ENCODE measurements at places on chromosomes 6 and 20. TPM values are rescaled to one million over a fixed set of nuclear protein-coding genes. Genes with fewer than 3 reads are reported as not detected.

TASP1 gene
- 13.5 TPM for total RNA-seq

HLA-DRA gene
- total RNA-seq: not detected

CCM2L gene
- total RNA-seq: 6.3 TPM

DNA sequence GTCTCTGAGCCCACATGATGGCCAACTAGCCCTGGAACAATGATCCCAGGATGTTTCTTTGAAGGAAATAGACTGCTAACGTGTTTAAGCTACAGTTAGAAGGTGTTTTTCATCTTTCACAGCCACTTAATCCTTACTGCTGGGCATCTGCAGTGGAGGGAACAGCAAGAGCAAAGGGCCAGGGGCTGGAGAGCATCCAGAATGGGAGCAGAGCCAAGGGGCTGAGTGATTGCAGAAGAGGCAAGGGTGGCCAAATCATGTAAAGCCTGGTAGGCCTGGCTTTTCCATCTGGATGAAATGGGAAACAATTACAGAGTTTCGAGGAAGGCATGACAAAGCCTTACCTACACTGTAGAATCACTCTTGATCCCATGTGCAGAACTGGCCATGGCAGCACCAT lies 18.7 kb upstream of the LAMP5 start:
- H3K27me3 ChIP-seq: no peaks in the 10 kb centered on the region
- no peak for DNase-seq
- no peaks in the 10 kb centered on the region for H3K36me3 ChIP-seq
- no peaks in the 10 kb centered on the region for H3K4me1 ChIP-seq

DNA sequence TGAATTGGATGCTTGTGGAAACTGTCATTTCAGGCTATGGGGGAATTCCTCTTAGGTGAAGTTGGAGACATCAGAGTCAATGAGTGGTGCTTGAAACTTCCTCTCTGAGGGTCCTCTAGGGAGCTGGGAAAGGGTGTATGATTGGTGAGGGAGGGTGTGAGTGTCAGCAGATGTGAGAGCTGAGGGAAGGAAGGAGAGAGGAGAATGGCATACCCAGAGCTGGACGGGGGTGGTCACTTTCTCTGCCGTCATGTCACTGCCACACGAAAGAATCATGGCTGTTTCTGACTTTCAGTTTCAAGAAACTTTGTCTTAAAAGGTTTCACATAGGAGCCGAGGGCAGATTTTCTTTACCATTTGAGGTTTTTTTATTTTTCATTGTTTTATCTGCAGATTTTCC lies 50.3 kb downstream of the DEK start:
- H3K27ac ChIP-seq: no peak overlapping the region
- peaks cover 2% of the 10 kb centered on the region for H3K4me1 ChIP-seq
- DNase-seq: no peak
- H3K36me3 ChIP-seq: peaks cover 11% of the 10 kb centered on the region
- no peaks in the 10 kb centered on the region for H3K27me3 ChIP-seq

GRCh38 chr20:62141043-62141396 lies 2.2 kb downstream of the PSMA7 start:
- peak overlapping the region; percentile 9 for H3K27ac ChIP-seq
- H3K4me1 ChIP-seq: peaks cover 23% of the 10 kb centered on the region

DNA sequence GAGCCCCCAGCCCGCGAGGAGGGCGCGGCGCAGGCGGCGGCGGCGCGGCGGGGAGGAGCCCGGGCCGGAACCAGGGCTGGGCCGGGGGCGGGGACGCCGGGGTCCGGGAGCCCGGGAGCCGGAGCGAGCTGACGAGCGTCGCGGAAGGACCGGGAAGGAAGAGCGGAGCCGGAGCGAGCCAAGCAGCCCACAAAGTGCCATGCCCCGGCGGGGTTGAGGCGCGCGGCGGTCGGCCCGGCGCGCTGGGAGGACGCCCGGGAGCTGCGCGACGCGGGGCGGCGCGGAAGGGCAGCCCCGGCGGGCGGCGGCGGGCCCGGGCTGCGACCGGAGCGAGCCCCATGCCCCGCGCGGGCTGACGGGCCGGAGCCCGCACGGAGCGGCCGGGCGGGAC lies 289 bp downstream of the FOXP4 start:
- peaks cover 8% of the 10 kb centered on the region for H3K27me3 ChIP-seq
- no peak overlapping the region for H3K27ac ChIP-seq
- no peaks in the 10 kb centered on the region for H3K36me3 ChIP-seq
- DNase-seq: no peak
- H3K4me1 ChIP-seq: peaks cover 6% of the 10 kb centered on the region
